ENCODE measurements at places on chromosomes 12 and 14.

GRCh38 chr12:83807871-83808270 is 1104.7 kb downstream of the SLC6A15 start:
- no peak for DNase-seq

GRCh38 chr12:93622485-93622884 is 50.0 kb downstream of the SOCS2 start:
- no peak for DNase-seq

DNA sequence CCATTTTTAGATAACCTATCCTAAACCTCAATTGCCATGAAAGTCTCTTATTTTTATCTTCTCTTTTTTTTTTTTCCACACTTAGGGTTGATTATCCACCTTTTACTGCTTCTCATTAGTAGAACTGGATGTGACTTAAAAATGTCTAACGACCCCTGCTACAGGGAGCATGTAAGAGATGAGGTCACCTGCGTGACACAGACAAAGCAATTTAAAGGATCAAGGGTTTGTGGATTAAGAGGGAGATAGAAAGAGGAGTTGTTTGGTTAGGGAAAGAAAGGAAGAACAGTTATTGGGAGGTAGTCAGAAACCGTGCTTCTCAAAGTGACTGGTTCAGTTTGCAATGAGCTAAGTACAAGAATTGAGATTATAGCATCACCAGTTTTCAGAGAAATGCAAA is 239.1 kb downstream of the ALX1 start:
- DNase-seq = no peak

DNA sequence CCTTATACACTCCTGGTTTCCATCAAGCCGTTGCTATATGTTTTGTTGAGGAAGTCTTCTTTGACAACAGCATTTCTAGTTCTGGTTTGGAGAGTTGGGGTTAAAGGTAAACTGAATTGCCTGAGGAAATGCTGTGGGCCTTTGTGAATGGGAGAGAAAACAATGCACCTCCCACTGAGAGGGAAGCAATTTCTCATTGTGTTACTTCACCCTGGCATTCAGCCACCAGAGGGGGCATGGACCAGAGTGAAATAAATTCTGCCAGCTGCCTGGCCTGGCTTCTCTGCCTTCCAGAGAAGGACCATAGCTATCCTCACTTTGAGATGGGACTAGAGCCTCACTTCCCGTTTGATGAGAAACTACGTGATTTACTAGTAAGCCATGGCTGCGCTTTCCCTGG is 475.3 kb downstream of the EGLN3 start:
- peak; percentile 6 for DNase-seq

DNA sequence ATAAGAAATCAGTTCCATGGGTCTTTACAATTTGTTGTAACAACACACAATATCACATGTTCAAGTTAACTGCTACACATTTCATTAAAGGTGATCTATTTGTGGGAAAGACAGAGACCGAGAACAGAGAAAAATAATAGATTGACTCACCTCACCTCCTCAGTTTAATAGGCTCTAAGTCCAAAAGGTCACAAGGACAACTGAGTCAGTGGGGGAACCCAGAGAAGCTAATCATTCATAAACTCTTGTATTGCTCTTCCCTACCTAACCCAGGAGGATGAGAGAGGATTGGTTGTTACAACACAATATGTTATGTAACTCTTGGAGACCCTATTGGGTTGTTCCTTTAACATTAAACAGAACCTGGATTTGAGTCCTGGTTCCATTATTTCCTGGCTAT is 72.2 kb upstream of the CRY1 start:
- no peak for DNase-seq

- peak; percentile 20 for DNase-seq
Observed at GRCh38 chr14:103385929-103386712, 906 bp downstream of the MARK3 start.

DNA sequence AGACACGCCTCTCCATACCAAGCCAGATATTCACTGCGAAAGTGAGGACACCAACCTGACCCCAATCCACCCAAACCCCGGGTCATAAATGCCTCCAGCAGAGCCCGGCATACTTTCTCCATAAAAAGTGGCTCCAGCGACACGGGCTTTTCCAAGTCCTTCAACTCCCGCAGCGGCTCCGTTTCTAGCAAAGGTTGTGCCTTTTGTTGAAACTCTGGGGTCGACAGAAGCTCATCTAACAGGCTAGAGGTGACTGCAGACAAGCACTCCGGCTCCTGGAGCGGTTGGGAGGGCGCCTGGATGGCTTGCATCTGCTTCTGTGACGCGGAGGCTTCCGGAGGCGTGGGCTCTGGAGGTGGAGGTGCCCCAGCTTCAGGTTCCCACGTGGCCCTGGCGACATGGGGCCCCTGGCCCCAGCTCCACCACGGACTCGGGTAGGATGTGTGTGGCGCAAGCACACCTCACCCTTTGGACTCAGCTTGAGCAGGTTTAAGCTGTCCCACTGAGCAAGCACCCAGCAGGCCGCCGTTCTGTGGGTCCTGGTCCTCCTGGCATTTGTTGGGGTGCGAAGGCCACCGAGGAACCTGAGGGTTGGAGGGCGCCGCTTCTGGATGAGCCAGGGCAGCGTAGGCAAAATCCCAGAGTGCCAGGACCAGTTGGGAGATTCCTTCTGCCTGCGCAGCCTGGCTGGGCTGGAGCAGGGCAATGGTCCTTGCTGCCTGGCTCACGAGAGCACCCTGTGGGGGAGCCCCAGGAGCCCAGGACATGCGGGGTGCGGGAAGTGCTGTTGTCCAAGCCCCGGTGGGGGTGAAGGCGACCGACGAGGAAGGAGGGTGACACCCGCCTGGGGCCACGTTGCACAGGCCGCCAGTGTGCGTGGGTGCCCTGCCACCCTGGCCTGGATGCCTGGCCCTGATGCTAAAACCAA is 186.3 kb downstream of the ALG10 start:
- DNase-seq = no peak

DNA sequence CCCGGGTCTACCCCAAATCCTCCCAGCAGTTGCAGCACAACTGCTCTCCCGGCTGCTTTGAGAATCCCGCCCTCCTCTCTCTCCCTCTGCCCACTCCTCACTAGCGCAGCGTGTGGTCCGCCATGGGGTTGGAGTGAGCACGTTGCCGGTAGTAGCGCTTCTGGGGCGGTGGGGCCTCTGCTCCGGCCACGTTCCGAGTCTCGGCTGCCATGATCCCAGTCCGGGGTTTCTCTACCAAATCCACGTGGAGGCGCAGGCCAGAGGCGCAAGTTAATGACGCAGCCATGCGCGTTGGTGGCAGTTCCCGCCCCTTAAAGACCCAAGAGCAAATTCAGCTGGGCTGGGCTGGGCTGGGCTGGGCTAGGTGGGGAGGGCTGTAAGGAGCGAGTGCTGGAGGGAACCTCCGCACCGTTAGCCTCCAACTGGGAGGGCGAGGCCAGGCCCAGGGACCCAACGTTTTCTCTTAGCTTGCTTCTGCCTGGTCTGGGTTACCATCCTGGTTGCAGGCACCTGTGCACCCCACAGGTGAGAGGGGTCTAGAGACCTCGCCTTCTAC is at the start of gene METTL1:
METTL1 (minus strand) TSS at position 233 of the 556 bp plus-strand sequence; CDS start at position 211, 22 bp downstream.
- DNase-seq = peak; percentile 80
